Stimulated activated CD4-positive, alpha-beta T cell treated with anti-CD3 and anti-CD28 coated beads, Interleukin-4, amount 100 ng/mL, for 48 hours (primary cell): ENCODE measurements at places on chromosomes 6 and 20.
A peak's percentile ranks its signal among the peaks of the same experiment; 100 is the strongest.

GRCh38 chr20:38559764-38560163 lies 21.2 kb upstream of the ADIG start:
- no peak for DNase-seq

GRCh38 chr20:37416100-37416847 lies 70.3 kb downstream of the SRC start:
- DNase-seq, result no peak

GRCh38 chr6:80004173-80005072 lies at the start of gene TTK:
Gene TTK (plus strand): TSS chr6:80004649. CDS start chr6:80005844, 1,195 bp downstream.
- DNase-seq, result peak; percentile 69

GRCh38 chr6:35197196-35197595 lies 16.6 kb upstream of the SCUBE3 start:
- DNase-seq, result no peak

- DNase-seq, result no peak
These were observed 15.6 kb upstream of the SYNDIG1 start for GRCh38 chr20:24453869-24454268.

GRCh38 chr20:12255461-12255970 lies 337.8 kb downstream of the BTBD3 start:
- no peak for DNase-seq

GRCh38 chr20:19260412-19261090 lies 48.1 kb downstream of the SLC24A3 start:
- no peak for DNase-seq

- no peak for DNase-seq
These were observed 127.9 kb upstream of the NAA20 start for GRCh38 chr20:19889011-19889953.

- no peak for DNase-seq
These were observed 98.5 kb downstream of the CARMIL1 start for GRCh38 chr6:25377664-25378063.

DNA sequence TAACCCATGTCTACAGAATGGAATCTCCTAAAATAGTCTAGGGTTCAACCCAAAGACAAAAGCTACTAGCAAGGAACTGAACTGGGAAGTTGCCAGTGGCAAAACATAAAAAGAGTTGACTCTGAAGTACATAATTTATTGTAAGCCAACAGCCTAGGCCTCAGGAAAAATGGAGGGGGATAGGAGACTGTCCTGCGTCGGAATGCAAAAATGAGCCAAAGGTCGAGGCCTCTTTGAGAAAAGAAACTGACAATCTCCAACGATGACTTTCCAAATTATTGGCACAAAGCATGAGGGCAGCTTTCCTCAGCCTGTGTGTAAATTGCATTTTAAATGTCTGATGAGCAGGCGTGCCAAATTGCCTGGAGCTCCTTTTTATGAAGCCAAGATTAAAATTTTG lies 2.1 kb downstream of the COL12A1 start:
- DNase-seq, result no peak

DNA sequence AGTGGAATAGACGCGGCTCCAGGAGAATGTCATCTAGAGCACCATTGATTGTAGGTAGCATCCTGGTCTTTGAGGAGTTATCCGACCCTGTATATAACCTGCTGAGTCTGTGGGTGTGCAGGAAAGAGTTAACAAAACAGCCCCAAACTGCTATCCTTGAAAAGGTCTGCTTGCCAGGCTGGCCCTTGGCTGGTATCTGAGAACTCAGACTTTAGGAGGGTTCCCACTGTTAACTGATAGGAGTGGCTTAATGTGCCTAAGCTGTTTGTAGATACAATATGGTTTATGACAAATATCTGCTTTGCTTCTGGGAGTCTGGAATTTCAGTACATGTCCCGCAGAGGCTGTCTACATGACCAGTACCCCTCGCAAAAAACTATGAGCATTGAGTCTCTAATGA lies 27.6 kb upstream of the MCUR1 start:
- DNase-seq, result no peak

GRCh38 chr6:82739303-82739702 lies 326.3 kb downstream of the UBE3D start:
- DNase-seq, result no peak

GRCh38 chr6:94548201-94548600 lies 1029.1 kb upstream of the MANEA start:
- DNase-seq, result no peak

- no peak for DNase-seq
These were observed 71.4 kb upstream of the PCSK2 start for GRCh38 chr20:17155401-17155800.

GRCh38 chr6:10373642-10374359 lies 41.1 kb downstream of the TFAP2A start:
- no peak for DNase-seq

DNA sequence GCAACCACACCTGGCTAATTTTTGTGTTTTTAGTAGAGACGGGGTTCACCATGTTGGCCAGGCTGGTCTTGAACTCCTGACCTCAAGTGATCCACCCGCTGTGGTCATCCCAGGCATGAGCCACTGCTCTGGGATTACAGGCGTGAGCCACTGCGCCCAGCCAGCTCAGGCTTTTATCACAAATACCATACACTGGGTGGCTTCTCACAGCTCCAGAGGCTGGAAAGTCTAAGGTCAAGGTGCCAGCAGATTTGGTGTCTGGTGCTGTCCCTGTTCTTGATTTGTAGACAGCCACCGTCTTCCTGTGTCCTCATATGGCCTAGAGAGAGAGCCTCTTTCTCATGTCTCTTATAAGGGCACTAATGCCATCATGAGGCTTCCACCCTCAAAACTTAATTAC lies 25.9 kb downstream of the SHLD1 start:
- DNase-seq, result no peak
